ENCODE measurements at places on chromosomes 3 and 15.

- DNase-seq, result no peak
These were observed 24.6 kb upstream of the ZNF280D start for GRCh38 chr15:56757875-56758274.

DNA sequence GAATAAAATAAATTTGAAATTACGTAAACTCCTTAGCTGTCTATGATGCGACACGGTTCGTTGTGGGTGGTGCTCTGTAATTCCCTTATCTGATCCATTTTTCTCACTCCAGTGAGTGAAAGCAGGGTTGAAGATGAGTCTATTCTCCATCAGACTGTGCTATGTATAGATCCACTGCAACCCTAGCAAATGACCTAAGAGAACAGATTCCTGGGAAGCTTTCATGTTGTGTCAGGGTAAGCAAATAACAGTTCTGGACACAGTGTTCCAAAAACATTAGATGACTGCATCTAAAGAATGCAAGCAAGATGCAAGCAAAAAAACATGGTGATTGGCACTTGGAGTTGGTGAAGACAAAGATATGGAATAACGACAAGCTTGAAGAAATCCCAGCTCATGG lies 239.3 kb downstream of the SLC9A9 start:
- DNase-seq, result no peak

GRCh38 chr3:41853540-41854196 lies 108.2 kb downstream of the ULK4 start:
- no peak for DNase-seq

- no peak for DNase-seq
These were observed 96.2 kb upstream of the SEMA6D start for GRCh38 chr15:47620960-47621681.

DNA sequence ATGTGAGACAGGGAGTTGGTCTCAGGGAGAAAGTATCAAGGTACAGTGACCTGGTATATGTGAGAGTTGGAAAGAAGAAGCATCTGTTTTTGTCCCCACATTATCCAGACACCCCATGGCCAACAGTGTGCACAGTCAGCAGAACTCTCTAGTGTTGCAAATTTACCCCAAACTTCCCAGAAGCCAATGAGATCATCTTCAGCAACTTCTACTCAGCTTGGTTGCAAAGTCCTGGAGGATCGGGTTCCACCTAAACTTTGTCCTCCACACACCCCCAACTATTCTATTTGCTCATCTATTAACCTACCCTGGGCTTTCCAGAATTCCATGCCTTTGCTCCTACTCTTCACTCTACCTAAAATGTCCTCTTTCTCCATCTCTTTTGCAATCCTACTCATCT lies 15.7 kb downstream of the RBSN start:
- no peak for DNase-seq

GRCh38 chr3:45106874-45107273 lies 39.3 kb downstream of the CDCP1 start:
- no peak for DNase-seq

GRCh38 chr15:60917461-60918145 lies 311.5 kb downstream of the RORA start:
- no peak for DNase-seq

- DNase-seq, result no peak
These were observed 22.4 kb downstream of the FAN1 start for GRCh38 chr15:30926161-30926560.

- no peak for DNase-seq
These were observed 17.4 kb upstream of the CEMIP start for GRCh38 chr15:80761754-80762153.

GRCh38 chr3:160697637-160698380 lies 20.8 kb downstream of the ARL14 start:
- DNase-seq, result no peak

Measured in activated CD8-positive, alpha-beta memory T cell treated with anti-CD3 and anti-CD28 coated beads for 1 hour (primary cell).